ENCODE measurements at places on chromosomes 6 and 20.
A peak's percentile ranks its signal among the peaks of the same experiment; 100 is the strongest.

DNA sequence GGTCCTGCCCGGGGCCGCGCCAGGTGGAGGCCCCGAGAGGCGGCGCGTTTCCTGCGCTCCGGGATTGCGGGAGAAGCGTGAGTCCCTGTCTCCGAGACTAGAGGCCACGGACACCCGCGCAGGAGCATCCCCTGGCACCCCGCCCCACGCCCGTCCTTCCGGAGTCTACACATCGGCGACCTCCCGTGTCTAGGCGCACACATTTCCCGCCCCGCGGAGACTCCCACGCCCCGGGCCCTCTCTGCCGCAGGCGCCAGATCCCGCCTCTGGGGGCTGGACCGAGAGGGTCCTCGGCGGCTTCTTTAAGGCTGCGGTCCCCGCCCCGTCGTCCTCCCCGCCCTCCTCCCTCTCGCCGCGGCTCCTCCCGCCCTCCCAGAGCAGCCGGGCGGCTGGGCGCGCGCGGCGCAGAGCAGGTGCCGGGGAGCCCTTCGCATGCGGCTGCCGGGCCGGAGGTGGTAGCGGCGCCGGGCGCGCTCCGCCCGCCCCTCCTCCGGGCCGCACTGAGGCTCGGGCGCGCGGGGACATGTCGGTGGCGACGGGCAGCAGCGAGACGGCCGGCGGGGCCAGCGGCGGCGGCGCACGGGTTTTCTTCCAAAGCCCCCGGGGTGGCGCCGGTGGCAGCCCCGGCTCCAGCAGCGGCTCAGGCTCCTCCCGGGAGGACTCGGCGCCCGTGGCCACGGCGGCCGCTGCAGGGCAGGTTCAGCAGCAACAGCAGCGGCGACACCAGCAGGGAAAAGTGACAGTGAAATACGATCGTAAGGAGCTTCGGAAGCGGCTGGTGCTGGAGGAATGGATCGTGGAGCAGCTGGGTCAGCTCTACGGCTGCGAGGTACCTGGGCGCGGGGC lies at the start of gene PPP1R14C:
PPP1R14C (plus strand) TSS at position 375 of the 846 bp plus-strand sequence; CDS start at position 524, 149 bp downstream.
- DNase-seq: peak; percentile 35

GRCh38 chr6:75460681-75461080 lies 32.9 kb downstream of the FILIP1 start:
- no peak for DNase-seq

DNA sequence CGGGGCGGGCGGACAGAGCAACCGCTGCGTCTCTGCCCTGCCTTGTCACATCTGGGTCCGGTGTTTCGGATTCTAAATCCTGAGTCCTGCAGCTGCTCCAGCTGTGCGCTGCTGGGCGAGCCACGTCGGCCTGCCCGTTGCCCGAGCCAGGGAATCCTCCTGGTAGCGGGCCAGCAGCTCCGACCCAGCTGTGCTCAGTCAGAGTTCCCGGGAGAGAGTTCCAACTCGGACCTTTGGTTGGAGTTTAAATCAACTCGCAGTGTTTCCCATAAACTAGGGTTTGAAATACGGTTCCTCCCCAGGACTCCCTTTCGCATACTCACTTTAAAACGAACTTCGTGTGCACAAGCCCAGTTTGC lies 315 bp upstream of the PDE10A start:
- no peak for DNase-seq

GRCh38 chr6:36735110-36736071 lies 37.8 kb downstream of the RAB44 start:
- peak; percentile 52 for DNase-seq

GRCh38 chr6:122182061-122182460 lies 217.4 kb upstream of the HSF2 start:
- DNase-seq: no peak

DNA sequence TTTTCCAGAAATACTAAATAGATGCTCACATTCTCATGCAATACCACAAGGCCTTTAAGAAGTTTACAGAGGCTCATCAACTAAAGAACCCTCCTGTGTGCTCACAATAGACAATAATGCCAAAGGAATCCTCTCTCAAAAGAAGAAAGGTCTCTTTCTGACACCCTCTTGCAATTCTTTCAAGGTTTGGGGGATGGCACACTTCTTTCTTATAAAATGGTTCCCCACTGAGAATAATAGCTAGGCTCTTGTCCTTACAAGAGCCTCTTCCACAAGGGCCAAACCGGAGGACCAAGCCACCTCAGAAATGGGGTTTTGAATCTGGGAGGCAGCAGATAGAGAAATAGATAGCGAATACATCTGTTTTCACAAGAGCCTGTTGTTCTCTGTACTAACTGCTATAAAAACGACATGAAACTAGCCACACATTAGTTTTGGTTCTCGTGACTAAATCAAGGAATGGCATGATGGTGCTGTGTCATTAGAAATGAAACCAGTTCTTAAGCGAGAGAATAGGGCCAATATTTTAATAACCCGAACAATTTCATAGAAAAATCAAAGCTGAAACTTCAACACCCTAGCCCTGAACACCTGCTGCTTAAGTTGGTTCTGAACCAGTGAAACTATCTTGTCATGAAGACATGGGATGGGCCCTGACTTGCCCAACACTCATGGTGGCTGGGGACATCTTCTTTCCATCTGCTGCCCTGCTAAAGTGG lies 81.1 kb downstream of the PRDM1 start:
- no peak for DNase-seq

GRCh38 chr6:3061501-3061941 lies 6.8 kb upstream of the RIPK1 start:
- DNase-seq: peak; percentile 44

- no peak for DNase-seq
These were observed 146.5 kb upstream of the COL21A1 start for GRCh38 chr6:56393615-56394612.

- no peak for DNase-seq
These were observed 124.2 kb downstream of the SLC16A10 start for GRCh38 chr6:111211411-111212030.

GRCh38 chr6:167058261-167058660 lies 59.1 kb downstream of the CEP43 start:
- no peak for DNase-seq

DNA sequence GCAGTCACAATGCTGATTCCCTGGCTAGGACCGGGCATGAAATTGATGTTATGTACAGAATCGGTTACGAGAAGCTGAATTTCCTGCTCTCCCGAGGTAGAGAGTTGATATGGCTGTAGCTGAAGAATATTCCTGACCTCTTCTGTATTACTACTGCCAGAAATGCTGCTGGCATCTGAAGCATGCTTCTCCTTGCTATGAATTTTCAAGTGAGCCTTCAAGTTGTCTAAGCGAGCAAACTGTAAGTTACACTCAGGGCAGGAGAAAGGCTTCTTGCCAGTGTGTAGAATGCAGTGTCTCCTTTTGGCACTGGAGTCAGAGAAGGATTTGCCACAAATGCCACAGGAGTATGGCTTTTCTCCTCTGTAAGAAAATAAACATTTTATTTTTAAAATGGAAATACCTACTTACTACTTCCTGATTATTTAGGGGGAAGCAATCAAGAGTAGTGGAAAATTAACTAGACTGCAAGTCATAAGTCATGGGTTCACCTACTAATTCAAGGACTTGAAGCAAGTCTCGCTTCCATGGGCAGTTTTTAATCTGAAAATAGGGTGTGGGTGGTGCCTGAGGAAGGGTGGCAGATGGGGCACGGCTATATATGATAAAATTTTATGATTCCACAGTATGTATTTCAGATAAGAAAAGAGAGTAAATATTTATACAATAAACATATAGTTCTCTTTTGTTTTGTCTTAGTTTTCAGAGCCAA lies 10.8 kb upstream of the MICAL1 start:
- no peak for DNase-seq

DNA sequence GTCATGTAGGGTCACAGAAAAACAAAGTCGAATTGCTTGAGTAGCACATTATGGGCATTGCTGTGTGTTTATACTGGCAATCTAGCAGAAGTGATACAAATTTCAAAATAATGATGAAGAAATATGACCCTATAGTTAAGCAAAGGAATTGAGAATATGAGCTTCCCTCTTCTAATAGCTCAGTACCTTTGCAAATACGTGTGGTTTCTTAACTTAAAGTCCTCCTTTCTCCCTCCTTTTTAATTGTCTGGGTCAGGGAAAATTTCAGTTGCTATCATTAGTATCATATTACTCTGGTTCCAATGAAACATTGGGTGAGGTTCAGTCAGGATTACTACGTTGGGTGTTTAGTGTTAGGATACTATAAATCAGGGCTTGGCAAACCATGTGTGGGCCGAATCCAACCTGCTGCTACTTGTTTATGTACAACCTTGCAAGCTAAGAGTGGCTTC lies 166.8 kb upstream of the CARMIL1 start:
- DNase-seq: no peak

GRCh38 chr20:11902285-11902697 lies 15.4 kb upstream of the BTBD3 start:
- no peak for DNase-seq

DNA sequence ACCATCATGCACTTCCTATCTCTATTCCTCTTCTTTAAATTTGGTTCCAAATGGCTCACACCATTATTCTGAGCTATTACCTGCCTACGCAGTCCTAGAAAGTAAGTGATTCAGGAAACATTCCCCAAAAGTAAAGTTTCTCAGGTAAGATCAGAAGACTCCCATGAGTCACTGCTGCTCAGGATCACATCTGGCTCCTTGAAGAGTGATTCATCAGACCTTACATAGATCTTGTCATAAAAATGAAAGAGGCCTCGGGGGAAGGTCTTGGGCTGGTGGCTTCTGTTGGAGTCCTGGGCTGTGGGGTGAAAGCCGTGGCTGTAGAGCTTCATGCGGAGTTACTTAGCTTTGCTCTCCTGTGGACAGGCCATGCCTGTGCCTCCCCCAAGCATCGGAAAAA lies 35.9 kb downstream of the PLG start:
- DNase-seq: peak; percentile 5

- no peak for DNase-seq
These were observed 8.2 kb downstream of the ZNF318 start for GRCh38 chr6:43361269-43361668.

DNA sequence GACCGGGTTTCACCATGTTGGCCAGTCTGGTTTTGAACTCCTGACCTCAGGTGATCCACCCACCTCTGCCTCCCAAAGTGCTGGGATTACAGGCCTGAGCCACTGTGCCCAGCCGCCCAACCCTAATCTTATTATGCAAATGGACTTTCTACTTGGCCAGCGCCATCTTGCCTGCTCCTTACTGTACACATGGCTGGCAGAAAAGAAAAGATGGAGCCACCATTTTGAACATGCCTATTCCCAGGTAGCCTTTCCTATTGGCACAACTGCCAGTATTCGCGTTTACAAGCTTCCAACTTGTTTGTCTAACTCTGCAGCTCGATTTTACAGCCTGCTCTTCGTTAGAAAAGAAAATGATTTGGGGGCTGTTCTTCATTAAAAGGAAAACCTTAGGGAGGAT lies 84.3 kb downstream of the WDR27 start:
- no peak for DNase-seq

DNA sequence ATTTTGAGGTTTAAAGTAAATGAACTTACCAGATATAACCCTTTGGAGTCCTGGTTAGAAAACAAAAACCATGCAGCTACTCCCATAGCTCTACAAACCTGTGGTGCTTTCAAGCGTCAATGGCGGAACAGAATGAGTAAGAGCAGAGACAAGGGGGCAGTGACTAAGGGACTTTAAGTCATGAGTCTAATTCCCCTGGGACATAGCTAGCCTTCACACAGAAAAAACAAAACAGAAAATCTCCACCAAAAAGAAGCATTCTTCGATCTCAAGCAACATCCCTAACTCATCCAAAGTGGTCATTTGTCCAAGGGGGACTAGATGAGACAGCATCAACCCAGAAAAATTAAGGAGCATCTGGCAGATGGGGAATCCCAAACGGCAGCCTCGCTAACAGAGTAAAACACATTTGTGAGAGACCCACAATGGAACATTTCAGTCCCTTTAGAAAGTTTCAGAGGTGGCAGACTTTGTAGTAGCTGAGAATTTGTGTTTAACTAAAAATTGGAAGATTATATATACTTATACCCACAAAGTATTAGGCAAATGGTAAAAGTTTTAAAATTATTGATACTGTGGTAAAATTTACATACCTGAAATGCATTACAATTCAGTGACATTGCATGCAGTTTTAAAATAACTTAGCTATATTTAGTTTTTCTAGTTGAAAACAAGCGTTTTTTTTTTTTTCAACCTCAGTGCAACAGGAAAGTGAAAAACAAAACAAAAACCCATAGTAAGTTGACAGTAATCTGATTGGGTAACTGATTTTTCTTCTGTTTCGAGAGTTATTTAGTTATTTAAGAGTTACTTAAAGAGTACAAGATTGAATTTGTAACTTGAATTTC lies 67.5 kb downstream of the KCNQ5 start:
- no peak for DNase-seq

DNA sequence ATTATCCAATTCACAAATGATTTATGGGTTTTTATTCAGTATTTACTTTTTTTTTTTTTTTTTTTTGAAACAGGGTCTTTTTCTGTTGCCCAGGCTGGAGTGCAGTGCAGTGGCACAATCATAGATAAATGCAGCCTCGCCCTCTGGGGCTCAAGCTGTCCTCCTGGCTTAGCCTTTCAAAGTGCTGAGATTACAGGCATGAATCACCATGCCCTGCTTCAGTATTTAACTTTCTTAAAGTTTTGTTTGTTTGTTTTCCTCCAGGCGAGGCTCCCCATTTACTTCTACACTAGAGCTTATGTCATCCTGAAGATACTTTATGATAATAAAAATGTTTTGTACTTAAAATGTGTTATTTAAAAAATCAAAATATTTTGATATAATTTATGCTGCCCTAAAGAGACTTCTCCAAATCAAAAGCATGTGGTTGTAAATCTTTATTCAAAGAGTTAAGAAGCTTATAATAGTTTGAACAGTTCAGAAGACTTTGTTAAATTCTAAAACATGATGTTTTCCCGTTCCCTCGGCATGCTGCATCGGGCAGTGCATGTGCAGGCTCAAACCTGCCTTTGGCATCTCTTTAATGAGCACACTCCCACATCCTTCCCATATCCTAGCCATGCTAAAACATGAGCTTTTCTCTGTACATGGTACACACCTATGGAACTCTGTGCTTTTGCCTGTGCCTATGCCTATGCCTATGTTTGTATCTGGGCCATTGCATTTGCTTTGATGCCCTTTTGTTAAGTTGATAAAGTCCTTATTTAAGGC lies 11.0 kb downstream of the SMPDL3A start:
- DNase-seq: no peak

GRCh38 chr20:19205981-19206396 lies 6.5 kb upstream of the SLC24A3 start:
- peak; percentile 81 for DNase-seq

DNA sequence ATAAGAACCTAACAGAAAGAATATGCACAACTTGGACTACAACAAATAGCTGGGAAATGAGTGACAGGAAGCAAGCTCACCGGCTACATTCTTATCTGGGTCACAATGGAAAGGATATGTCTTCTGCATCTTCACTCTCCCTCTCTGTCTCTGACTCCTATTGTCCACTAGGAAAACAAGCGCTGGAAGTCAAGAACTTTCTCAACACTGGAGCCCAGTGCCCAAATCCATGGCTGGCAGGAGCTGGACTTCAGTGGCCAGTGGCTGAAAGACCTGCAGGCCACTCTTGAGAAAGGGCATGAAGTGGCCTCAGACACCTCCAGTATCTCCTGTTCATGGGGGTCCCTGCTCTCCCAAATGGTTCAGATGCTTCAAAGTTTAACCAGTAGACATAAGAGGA lies 62.0 kb downstream of the FAM50B start:
- DNase-seq: no peak

- DNase-seq: no peak
These were observed 84.0 kb upstream of the TULP1 start for GRCh38 chr6:35596448-35597442.

- peak; percentile 5 for DNase-seq
These were observed 399.8 kb downstream of the CDC5L start for GRCh38 chr6:44787254-44787834.

- no peak for DNase-seq
These were observed 51.6 kb upstream of the FAM184A start for GRCh38 chr6:119129968-119130484.
